Stimulated activated CD8-positive, alpha-beta memory T cell treated with anti-CD3 and anti-CD28 coated beads, Interleukin-12 subunit alpha, Interleukin-12 subunit beta, amount 100 ng/mL, for 1 hour (primary cell): ENCODE measurements at places on chromosomes 3 and 15.

- no peak for DNase-seq
Observed at GRCh38 chr3:267101-267500, 70.5 kb downstream of the CHL1 start.

GRCh38 chr3:132657869-132658747, 1.5 kb downstream of the ACAD11 start:
- DNase-seq: no peak

- DNase-seq: no peak
Observed at GRCh38 chr3:63387568-63387967, 109.5 kb downstream of the SYNPR start.

- DNase-seq: no peak
Observed at GRCh38 chr3:156630081-156630772, 44.2 kb upstream of the TIPARP start.

- DNase-seq: no peak
Observed at GRCh38 chr15:81146006-81146405, 11.9 kb downstream of the CFAP161 start.

GRCh38 chr15:78411061-78411460, 27.0 kb upstream of the IREB2 start:
- DNase-seq: no peak

DNA sequence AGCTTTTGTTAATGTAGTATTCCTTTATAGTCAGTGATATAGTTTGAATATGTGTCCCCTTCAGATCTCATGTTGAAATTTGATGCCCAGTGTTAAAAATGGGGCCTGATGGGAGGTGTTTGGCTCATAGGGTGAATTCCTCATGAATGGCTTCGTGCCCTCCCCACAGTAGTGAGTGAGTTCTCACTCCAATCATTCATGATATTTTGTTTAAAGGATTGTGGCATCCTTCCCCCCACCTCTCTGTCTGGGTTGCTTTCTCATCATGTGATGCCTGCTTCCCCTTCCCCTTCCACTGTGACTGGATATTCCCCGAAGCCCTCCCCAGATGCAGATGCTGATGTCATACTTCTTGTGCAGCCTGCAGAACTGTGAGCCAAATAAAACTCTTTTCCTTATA, 649.8 kb upstream of the NR2F2 start:
- DNase-seq: no peak

GRCh38 chr3:148030975-148031374, 621.8 kb downstream of the ZIC1 start:
- DNase-seq: no peak

- DNase-seq: peak; percentile 2
Observed at GRCh38 chr15:98177966-98178592, 217.6 kb downstream of the ARRDC4 start.

DNA sequence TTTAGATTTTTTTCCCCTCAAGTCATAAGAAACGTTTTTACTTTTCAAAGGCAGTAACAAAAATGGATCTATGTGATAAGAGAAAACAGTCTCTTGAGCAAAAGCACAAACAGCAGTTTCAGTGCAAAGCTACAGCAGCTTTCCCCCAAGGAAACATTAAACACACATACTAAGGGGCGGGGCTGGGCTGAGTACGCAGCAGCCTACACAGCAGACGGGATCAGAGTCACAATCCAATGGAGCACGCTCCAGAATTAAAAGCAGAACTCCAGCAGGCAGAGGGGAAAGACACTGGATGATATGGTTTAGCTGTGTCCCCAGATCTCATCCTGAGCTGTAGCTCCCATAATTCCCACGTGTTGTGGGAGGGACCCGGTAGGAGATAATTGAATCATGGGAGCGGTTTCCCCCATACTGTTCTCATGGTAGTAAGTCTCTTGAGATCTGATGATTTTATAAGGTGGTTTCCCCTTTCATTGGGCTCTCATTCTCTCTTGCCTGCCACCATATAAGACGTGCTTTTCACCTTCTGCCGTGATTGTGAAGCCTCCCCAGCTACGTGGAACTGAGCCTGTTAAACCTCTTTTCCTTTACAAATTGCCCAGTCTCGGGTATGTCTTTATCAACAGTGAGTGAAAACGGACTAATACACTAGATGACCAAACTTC, 116.2 kb upstream of the SLCO3A1 start:
- no peak for DNase-seq

GRCh38 chr15:101275018-101275417, 2.3 kb downstream of the SELENOS start:
- no peak for DNase-seq

DNA sequence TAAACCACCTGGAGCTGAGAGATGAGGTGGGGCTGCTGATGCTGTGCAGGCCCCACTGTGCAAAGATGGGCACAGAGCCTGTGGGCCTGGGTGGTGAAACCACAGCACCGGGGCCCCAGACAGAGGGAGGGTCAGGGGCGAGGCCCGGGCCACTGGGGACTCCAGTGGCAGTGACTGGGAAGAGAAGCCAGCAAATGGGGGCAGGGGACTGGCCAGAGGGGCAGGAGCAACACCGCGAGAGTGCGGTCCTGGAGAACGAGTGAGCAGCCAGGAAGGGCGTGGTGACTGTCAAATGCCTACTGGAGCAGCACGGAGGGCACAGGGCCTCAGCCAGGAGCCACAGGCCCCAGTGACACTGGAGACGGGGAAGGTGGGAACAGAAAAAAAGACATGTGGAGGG, 39.8 kb downstream of the HCN4 start:
- no peak for DNase-seq

DNA sequence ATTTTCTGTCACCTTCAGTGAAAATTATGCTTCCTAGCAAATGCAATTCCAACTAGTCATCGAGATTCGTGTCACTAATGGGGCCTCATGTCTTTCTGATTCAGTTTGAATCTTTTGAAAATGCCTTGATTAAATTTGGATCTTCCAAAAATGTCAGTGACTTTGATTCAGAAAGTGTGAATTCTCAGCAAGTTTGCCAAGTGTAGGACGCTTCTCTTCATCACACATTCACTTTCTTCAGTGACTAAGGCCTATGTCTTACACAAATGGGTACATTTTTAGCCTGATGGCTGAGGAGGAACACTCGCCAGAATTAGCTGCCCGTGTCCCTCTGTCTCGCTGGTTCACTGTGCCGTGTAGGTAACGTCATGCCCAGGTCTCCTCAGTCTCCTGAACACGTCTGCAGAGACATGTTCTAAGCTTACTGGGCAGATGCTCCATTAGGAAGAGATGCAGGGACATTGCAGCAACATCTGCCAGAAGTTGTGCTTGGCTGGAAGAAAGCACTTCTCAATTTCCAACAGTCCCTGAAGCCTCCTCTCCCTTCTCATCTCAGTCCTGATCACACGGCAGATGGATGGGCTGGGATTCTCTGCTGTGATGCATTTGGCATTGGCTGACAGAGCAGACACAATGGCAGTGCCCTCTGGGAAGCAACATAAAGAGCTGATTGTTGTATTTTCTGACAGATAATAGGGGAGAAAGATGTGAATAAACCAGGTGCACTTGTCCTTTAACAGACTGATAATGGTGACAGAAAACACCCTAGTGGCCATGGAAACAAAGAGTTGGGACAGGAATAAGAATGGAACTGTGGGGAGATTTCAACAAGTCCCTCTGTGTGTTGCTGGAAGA, 29.1 kb upstream of the LYZL4 start:
- no peak for DNase-seq

- DNase-seq: peak; percentile 70
Observed at GRCh38 chr15:89874926-89875564, 18.7 kb downstream of the AP3S2 start.
